Fibroblast of skin of back (primary cell): ENCODE measurements at places on chromosomes 12 and 14.

DNA sequence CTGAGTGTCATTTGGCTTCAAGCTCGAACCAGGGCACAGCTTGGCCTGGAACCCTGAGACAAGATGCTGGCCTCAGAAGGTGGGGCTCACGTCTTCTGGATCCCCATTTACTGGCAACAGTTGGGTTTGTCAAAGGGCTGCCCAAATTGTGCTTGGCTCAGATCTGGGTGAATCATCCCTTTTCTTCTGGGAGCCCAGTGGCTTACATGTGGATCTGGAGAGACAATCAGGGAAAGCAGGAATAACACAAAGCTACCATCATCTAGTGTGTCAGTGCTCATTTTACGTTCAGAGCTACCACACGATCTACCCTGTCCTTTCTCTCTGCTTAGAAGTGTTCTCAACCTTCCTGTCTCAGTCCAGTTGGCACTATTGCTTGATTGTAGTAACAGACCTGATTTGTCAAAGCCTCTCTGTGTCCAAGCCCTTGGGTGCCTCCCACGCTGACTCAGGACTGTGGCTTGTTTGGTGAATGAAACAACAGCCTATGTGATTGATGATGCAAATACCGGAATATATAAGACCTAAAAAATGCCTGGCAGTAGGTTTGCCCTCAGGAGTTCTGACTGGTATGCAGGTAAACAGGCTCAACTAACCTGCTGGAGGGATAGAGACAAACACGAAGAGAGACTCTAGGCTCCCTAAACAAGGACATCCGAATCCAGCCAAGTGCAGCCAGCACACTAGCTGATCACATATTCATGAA lies 974.3 kb downstream of the VRK1 start:
- no peak for DNase-seq

DNA sequence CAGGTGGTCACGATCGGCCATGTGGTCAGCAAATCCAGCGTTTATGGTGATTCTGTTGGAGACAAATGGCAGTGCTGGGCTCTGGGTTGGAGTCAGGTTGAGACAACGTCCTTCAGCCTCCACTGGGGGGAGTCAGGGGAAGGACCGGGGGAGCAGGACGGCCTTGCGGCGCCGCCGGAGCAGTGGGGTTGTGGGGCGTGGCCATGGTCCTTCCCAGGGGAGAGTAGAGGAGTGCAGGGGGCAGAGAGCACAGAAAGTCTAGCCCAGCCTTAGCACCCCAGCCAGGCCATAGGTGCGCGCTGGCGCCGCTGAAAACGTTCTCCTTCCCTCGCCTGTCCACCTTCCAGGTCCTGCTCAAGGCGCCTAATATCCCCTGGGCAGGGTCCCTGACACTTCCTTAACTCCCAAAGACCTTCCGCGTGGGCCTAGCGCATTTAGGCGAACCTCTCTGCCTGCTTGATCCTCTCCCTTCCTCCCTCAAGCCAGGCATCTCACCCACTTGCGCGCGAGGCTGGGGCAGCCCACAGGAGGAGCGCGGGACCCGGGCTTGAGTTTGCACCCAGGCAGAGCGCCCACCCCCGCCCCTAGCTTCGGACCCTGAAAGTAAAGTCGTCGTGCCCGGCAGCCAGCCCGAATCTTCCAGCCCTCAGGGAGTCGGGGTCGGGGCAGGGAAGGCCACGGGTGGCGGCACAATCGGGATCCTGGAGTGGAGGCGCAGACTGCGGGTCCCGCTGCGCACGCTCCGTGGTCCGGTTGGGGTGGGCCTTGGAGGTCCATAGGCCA lies 3.1 kb upstream of the KIF26A start:
- peak; percentile 16 for DNase-seq

- DNase-seq, result no peak
Measured at GRCh38 chr14:95198320-95198719, 41.0 kb upstream of the DICER1 start.

GRCh38 chr12:66514581-66514980 lies 164.3 kb downstream of the GRIP1 start:
- DNase-seq, result peak; percentile 78

DNA sequence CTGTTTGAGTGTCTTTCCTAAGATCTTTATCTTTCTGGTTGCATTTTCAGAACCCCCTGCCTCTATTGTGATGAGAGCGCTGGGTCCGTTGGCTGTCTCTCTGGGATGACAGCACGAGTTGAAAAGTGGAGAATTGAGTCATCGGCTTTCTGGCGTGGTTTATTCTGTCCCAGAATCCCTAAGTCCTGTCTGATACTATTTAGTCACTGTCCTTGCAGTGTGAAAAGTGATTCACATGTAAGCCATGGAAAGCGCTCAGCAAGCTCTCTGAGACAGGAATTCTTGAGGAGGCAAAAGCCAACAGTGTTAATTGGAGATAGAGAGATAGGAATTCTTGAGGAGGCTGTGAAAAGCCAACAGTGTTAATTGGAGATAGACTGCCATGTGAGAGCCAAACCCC lies 121.7 kb downstream of the CHST11 start:
- peak; percentile 95 for DNase-seq

GRCh38 chr12:132404951-132405741 lies 75.8 kb upstream of the GALNT9 start:
- no peak for DNase-seq

DNA sequence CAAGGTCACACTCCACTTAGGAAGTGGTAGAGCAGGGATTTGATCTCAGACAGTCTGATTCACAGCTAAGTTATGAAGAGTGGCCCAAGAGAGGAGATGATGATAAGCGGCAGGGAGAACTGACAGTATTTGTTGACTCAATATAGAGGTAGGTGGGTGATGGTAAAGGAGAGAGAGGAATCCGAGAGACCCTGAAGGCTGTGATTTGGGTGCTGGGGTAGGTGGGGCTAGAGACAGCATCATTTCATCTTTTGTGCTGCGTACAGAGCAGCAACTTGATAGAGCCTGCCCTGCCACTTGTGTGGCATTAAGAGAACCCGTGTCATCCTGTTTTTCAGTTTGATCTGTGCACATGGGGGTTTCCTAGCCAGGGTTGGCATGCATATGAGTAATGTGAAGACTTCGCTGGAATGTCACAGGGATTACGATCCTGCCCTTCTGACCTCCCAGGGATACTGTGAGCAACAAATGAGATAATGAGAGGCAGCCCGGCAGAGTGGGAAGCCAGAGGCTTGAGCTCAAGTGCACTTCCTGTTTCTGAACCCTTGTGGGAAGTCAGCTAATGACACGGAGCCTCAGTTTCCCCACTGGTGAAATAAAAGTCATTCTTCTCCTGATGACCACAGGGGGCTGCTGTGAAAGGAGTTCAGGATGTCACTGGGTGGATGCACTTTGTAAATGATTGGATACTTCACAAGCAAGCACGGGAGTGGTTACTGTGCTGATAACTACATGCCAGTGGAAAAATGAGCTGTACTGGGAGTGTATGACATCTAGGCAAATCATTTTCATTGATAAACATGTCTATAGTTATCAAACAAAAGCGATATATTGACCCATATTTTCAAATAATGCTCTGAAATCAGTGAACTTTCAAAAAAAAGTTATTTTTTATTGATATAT lies 59.5 kb upstream of the IGF1 start:
- DNase-seq, result peak; percentile 99

- DNase-seq, result no peak
Measured at GRCh38 chr14:68337279-68337678, 455.6 kb downstream of the ZFP36L1 start.

GRCh38 chr12:116759783-116760621 lies 21.9 kb downstream of the RNFT2 start:
- no peak for DNase-seq

DNA sequence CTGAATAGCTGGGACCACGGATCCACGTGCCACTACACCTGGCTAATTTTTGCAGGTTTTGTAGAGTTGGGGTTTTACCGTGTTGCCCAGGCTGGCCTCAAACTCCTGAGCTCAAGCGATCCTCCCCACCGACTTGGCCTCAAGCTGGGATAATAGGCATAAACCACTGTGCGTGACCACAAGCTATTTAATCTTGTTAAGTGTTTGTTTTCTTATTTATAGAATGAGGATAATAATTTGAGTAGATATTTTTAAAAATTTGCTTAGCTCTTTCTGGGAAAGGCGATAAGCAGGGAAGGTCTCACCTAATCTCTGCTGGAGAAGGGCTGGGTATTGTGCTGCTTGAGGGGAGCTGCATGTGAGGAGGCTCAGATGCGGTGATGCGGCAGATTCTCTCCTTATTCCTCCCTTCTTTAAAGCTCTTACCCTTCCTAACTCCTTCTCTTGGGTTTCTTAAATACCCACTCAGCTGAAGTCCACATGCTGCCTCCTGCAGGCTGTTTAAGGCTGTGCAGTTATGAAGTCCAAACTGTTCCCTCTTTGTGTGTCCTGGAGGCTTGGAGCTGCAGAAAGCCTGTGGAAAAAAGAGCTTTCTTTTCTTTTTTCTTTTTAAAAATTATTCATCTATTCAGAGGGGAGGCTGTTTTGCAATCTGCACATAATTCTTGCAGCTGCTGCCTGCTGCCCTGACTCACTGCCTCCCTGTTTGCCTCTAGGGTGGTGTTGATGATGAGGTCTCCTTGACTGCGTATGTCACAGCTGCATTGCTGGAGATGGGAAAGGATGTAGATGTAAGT lies 37.9 kb downstream of the A2ML1 start:
- peak; percentile 38 for DNase-seq

GRCh38 chr14:51963286-51963685 lies 26.1 kb upstream of the RTRAF start:
- DNase-seq, result peak; percentile 15

GRCh38 chr14:101504096-101504948 lies 57.0 kb upstream of the DIO3 start:
- no peak for DNase-seq

DNA sequence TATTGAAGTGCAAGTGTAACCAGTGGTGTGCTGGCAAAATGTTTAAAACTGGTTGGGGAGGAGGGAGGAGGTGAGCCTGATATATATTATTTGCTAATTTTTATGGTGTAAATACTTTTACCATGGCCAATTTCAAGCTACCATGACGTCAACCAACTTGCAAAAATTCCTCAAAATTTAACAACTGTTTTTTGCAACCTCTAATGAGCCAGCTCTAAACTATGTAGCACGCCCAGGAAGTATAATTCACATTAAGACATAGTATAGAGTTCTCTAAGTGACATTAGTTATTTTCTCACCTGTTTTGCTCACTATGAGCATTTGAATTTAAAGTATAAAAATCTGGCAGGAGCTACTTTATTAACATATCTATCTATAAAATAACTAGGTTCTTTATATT lies 41.4 kb downstream of the ATL1 start:
- DNase-seq, result no peak

DNA sequence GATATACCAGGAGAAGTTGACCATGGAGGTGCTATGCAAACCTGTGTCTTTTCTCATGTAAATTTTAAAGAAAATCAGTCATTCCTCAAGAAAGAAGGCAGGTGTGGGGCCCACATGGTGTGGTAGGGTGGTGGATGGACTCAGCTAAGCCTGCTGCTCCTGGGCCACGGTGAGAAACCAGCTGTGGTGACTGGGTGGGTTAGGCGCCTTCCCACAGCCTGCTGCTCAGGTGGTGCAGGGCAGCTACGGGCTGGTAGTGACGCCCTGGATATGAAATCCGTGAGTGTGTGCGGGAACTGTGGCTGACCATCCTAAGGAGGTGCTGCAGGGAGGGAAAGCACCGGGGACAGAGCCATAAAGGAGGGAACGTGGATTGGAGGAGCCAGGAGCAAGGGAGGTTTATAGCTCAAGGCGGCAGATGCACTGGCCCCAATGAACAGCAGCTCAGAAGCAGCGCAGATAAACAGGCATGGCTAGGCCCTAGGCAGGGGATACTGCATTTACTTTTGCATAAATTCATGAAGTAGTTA lies 408.8 kb downstream of the FUT8 start:
- DNase-seq, result no peak

DNA sequence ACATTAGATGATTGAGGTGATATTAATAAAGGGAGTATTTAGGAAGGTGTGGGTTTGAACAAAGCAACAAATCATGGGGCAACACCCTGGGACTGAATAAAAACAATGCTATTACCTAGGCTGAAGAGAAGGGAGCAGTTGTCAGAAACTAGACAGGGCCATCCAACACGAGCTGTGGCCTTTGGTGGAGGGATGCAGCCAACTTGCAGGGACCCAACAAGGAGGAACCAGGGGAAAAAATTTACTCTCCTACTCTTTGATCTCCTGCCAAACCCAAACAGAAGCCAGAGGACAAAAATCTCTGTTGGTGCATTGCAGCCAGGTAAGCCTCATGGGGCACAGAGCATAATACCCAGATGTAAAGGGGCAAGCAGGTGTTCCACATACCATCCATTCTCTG lies 12.0 kb downstream of the SLC39A2 start:
- DNase-seq, result no peak

- no peak for DNase-seq
Measured at GRCh38 chr12:92337128-92337527, 191.5 kb upstream of the BTG1 start.

- no peak for DNase-seq
Measured at GRCh38 chr12:27246141-27246540, 2.1 kb downstream of the STK38L start.

GRCh38 chr12:99039367-99040120 lies 394.5 kb downstream of the APAF1 start:
- no peak for DNase-seq

GRCh38 chr12:52901715-52902541 lies 2.9 kb downstream of the KRT8 start:
- no peak for DNase-seq

DNA sequence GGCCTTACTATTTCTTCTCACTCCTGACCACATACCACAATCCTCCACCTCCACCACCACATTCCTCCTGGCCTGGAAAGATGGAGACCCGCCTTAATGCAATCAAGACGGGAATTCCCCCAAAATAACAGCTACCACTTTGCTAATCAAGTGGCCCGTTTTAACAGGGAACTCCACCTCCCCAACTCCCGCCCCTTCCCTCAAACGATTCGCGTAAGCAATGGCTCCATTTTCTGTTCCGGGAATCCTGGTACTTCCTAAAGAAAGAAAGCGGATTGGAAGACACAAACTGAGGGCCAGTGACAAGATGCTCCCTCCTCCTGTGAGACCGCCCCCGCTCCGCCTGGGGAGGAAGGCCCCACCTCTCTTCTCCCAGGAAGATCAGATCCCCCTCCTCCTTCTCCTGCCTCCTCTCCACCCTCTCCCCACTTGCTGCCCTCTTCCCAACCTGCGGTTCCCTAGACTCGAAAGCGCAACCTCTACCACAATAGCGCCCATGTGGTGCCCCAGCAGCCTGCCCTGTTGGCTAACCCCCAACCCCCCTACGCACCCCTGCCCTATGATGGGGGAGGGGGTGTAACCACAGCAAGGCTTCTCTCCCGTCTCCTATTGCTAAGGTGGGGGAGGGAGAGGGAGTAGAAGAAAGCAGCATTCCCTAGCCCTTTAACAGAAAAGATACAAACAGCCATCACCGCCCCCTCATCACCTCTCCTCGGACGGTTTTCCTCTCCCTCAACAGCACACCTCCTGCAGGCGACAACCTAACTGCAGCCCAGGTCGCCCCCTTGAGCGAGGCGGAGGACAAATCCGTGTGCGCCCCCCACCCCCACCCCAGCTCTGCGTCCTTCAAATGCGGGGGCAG lies 777 bp downstream of the ARF3 start:
- peak; percentile 97 for DNase-seq
